Stimulated activated CD4-positive, alpha-beta T cell treated with anti-CD3 and anti-CD28 coated beads, Interleukin-1b, Interleukin-23, amount 100 ng/mL, for 24 hours (primary cell): ENCODE measurements at places on chromosomes 3 and 15.

GRCh38 chr3:53161820-53162671 lies 1.0 kb downstream of the PRKCD start:
- DNase-seq, result peak; percentile 23

- no peak for DNase-seq
These were observed 12.6 kb downstream of the MTHFS start for GRCh38 chr15:79884204-79884596.

GRCh38 chr3:149011676-149012075 lies 20.3 kb downstream of the GYG1 start:
- DNase-seq, result no peak

DNA sequence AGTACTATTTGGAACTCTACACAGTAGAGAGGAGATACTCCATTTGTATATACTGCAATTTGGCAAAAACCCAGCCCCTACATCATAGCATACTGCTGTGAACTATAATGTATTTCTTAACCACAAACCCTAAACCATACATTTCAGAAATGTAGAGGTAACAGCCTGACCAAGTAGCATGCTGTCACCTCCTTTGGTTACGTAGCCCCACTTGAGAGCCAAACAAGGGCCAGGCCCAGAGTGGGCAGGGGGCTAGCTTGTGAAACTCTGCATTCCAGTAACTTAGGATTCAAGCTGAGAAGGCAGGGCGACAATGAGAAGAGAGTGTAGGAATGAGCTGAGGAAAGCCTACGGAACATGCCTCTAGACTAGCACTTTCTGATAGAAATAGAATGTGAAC lies 135.8 kb downstream of the GREM1 start:
- DNase-seq, result no peak

GRCh38 chr3:106333911-106334618 lies 465.3 kb upstream of the CBLB start:
- DNase-seq, result peak; percentile 41

DNA sequence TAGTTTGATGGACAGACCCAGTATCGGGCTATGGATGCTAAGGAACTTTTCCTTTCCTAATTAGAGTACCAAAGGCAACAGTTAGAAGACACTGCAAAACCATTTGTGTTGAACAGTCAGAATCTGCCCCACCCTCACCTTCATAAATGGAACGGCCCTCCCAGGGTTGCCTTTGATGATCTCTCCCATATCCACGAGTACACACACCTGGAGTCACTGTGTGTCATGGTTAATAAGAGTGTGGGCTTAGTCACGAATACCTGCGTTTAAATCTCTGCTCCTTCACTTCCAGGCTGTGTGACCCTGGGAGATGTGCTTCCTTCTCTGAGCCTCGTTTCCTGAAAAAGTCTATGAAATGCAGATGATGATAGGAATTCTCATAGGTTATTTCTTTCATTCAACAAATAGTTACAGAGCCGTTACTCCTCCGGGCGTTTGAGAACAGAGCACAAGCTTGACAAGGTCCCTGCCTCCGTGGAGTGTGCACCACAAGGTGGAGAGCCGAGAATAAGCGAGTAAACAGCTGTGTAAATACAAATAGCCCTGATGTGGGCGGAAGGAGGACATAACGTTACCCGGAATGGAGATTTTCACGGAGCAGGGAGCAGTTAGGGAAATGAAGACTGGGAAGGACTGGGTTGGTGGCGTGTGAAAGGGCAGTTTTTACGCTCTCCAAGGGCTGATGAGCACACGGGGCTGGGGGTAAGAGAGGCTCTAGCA lies 6.7 kb downstream of the SLC51A start:
- DNase-seq, result no peak

DNA sequence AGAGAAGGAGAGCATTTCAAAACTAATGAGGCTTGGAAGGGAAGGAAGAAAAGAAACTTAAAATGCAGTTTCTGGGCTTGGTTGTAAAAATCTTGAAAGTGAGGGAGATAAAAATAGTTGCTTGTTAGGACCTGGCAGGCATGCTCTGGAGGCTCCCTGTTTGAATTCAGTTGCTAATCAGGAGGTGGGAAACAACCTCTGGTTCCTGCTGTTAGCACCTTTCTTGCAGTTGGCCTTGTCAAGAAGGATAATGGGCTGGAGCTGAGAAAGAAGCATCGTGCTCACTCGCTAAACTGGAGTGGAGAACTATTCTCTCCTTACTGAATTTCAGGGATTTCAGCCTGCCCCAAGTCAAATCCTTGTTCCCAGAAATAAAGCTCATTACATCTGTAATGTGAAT lies 23.4 kb downstream of the SNAPC5 start:
- DNase-seq, result no peak

- DNase-seq, result peak; percentile 78
These were observed 15.9 kb downstream of the IVD start for GRCh38 chr15:40421246-40422157.

DNA sequence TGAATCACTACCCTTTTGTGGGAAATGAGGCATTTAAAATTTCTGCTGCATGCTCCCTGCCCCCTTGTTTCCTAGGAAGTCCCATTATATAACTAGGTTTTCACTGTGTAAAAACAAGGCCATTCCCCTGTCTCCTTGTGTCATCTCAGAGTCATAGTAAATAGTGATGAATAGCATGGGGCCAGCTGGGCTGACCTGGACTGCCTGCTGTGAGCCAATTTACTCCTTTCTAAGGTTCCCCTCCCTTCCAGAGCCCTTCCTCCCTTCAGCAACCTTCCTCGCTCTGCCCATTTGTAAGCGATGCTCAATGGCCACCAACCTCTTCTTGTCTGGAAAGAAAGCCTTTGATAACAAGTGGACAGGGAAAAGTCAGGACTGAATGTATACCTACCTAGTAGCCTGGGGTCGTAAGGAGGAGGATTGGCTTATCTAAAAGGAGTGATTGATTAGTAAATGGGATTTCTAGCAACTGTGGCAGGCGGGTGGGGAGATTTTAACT lies 11.7 kb downstream of the ITGA11 start:
- DNase-seq, result no peak

DNA sequence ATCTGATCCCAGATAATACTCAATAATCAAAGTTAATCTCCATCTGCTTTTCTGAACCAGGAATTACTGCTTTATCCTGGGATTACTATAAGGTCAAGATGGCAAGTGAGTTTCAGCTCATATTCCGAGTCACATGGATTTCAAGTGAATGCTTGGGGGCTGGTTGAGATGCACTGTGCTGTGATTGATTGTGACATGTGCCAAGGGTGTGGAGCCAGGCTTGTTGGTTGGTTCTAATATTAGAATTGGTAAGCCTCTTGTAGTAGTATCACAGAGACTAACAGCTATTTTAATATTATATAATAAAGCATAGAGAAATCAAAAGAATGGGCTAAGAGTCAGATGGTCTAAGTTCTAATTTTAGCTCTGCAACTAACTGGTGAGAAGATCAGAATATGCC lies 74.2 kb upstream of the ICE2 start:
- DNase-seq, result no peak

GRCh38 chr15:59550530-59550929 lies 61.1 kb upstream of the GCNT3 start:
- DNase-seq, result no peak

- no peak for DNase-seq
These were observed 46.5 kb upstream of the MANF start for GRCh38 chr3:51338632-51339031.

DNA sequence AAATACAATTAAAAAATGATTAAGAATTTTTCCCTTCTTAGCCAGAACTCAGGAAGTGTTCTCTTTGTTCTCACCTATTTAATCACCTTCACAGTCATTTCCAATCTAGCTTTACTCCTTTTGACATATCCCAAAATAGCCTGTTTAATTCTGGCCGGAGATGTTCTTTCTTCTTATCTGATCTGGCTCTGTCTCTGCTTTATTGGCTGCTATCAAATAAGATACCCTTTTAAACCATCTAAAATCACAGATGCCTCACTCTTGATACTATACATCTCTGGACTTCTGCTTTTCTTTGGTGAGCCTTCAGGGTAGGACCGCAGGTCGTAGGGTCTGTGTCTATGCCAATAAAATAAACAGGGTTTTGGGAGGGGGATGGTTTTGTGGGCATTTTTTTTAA lies 319.2 kb upstream of the SEMA6D start:
- DNase-seq, result no peak

- no peak for DNase-seq
These were observed 13.4 kb upstream of the INSYN1 start for GRCh38 chr15:73766598-73766997.

DNA sequence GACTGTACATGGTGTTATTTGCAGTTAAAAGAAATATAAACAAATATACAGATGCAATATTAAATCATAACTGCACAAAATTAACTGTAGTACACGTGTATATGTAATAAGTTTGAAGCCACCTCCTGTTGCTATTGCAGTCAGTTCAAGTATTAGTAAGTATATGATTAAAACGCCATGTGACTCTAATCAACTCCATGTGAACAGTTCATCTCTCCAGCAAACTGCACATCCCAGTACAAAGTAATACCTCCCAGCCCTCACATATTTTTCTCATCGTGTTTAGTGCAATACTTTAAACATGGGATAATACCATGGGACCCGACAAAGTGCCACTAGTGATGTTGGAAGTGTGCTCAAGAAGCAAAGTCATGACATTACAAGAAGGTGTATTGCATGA lies 34.6 kb downstream of the PDCD10 start:
- DNase-seq, result no peak

DNA sequence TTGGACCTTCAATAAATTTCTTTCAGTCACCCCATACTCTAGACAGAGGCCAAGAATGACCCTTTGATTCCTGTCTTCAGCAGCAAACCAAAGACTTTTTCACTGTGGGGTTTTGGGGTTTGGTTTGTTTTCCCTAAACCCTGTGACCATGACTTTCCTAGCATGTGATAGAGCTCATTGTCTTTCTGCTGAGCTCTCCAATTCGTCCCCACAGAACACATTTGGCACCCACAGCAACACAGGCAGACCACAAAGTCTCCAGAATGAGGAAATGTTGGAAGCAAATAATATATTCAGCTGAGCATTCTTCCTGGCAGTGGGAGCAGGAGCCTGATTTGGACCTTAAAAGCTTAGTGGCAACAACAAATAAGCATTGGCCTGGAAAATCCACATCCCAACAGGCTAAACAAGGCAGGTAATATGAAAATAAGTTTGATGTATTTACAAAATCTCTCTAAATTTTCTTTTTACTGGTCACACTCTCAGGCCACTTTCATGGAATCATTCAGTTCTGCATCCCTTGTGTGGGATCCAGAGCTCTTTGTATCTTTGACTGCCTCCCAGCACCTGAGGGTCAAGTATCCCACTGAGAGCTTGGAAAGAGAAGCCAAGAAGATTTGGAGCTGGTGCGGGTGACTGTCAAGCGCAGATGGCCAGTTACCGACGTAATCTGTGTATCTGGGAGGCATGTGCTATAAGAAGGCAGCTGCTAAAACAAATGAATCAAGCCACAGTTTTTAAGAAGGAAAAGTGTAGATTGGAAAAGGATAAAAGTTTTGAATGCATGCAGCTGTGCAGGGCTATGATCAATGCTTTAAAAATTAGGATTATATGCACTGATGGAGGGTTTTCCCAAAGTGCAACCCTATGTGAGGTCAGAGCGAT lies 36.5 kb upstream of the CPB1 start:
- DNase-seq, result no peak

DNA sequence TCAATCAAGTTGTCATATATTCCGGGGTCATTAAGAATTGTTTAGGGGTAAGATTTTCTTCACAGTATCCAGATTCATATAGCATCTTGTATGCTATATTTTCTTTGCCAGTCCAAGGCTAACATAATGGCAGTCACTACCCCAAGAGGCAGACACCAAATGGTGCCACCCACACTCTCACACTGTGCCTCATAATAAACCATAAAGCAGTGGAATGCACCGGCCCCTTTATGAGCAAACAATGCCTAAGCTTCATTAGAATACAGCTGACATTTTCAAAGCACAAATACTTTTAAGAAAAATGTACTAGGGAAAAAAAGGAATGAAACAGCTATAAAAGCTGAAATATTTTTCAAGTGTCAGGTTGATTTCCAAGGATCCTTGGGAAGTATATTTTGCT lies 121.6 kb downstream of the TFDP2 start:
- DNase-seq, result peak; percentile 17

GRCh38 chr3:64856977-64857516 lies 169.2 kb upstream of the ADAMTS9 start:
- DNase-seq, result no peak

DNA sequence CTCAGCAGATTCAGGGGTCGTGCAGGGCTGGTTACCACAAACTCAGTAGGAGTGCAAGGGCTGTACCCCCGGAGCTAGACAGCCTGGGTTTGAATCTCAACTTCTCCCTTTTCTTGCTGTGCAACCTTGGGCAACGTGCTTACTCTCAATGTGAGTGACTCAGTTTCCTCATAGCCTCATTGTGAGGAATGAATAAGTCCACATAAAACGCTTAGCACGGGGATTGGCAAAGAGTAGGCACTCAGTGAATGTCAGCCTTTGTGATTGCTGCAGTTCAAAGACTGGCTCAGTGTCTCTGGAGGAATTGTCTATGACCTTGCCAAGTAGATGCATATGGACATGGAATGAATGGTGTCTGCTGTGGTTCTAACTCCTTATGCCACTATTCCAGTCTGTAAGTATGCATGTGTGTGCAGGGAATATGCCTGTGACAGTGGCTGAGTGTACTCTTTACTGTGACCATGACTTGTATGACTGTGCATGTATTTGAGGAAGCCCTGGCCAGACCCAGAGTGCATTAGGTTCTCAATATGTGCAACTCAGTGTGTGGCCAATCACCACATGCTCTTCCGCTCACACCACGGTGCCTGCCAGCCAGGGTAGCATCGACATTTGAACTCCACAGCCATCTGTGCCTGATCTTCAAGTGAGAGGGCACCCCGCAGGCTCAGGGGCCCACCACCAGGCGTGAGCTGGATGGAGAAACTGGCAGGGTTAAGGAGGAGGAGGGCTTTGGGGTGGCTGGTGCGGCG lies 900 bp upstream of the HYAL3 start:
- no peak for DNase-seq

DNA sequence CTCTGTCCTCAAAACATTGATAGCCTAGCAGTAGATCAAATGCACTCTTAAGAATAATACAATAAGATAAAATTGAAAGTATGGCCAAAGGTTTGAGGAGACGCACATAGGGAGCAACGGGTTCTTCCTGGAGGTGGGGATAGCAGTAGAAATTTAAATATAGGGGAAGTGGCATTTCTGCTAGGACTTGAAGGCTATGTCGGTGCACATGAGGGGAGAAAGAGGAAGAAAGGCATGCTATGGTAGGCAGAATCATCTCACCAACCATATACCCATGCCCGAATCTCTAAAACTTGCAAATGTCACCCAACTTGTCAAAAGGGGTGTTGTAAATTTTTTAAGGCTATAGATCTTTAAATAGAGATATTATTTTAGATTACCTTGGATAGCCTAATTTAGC lies 735.1 kb upstream of the LMCD1 start:
- no peak for DNase-seq

GRCh38 chr3:87201727-87202126 lies 25.4 kb upstream of the CHMP2B start:
- no peak for DNase-seq

GRCh38 chr3:81838457-81838856 lies 77.0 kb upstream of the GBE1 start:
- no peak for DNase-seq

GRCh38 chr3:87778876-87779275 lies 279.9 kb downstream of the CGGBP1 start:
- DNase-seq, result no peak

GRCh38 chr3:59192473-59192872 lies 142.6 kb upstream of the CFAP20DC start:
- no peak for DNase-seq
